ENCODE measurements at places on chromosomes 7 and 10. TPM values are rescaled to one million over a fixed set of nuclear protein-coding genes. Genes with fewer than 3 reads are reported as not detected.

NCF1 gene
- total RNA-seq, result 100 TPM

NAMPT gene
- 80.2 TPM for total RNA-seq

TMEM196 gene
- total RNA-seq, result not detected

SLC13A1 gene
- not detected for total RNA-seq

HYAL4 gene
- not detected for total RNA-seq

NEUROG3 gene
- not detected for total RNA-seq

PVRIG gene
- 86.6 TPM for total RNA-seq

KLF14 gene
- not detected for total RNA-seq

CABCOCO1 gene
- total RNA-seq, result not detected

SLC18A3 gene
- not detected for total RNA-seq

MINDY4 gene
- total RNA-seq, result 0.86 TPM

CLDN3 gene
- not detected for total RNA-seq

AVPI1 gene
- 3.2 TPM for total RNA-seq

Data from OCI-LY7 (cell line).